ENCODE measurements at places on chromosomes 12 and 14.

DNA sequence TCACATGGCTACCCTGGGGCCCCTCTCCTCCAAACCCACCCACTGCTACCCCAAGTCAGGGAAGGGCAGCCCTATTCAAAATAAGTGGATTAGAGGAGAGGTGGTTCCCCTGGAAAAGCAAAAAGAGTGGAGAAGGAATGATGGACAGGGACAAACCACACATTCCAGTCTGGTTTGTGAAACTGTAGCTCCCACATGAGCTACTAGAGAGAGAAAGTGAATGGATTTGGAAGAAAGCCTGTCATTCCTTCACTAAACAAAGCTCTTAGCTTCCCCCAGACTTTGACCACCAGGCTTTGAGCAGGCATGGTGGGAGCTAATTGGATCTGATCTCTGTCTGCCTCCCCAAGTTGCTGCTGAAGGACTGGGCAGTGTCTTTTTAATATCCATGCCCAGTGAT is 28.0 kb downstream of the CCDC63 start:
- H3K27me3 ChIP-seq: no peaks in the 10 kb centered on the region
- DNase-seq: no peak
- H3K27ac ChIP-seq: no peak overlapping the region
- no peaks in the 10 kb centered on the region for H3K36me3 ChIP-seq
- H3K4me3 ChIP-seq: no peak overlapping the region

- H3K36me3 ChIP-seq: peaks cover 84% of the 10 kb centered on the region
- H3K4me3 ChIP-seq: no peak overlapping the region
- H3K27me3 ChIP-seq: no peaks in the 10 kb centered on the region
- H3K4me1 ChIP-seq: no peaks in the 10 kb centered on the region
Measured at GRCh38 chr12:109591041-109591440, 17.4 kb downstream of the MVK start.

GRCh38 chr14:74244115-74244514 is 4.9 kb downstream of the VSX2 start:
- no peak overlapping the region for H3K27ac ChIP-seq
- peaks cover 86% of the 10 kb centered on the region for H3K27me3 ChIP-seq
- no peak overlapping the region for H3K4me3 ChIP-seq
- no peak for DNase-seq

GRCh38 chr12:127664901-127665300 is 602.1 kb upstream of the TMEM132C start:
- H3K27me3 ChIP-seq: no peaks in the 10 kb centered on the region
- no peaks in the 10 kb centered on the region for H3K36me3 ChIP-seq
- no peak for DNase-seq
- no peak overlapping the region for H3K4me3 ChIP-seq

- no peak overlapping the region for H3K27ac ChIP-seq
- H3K4me1 ChIP-seq: no peaks in the 10 kb centered on the region
- no peaks in the 10 kb centered on the region for H3K36me3 ChIP-seq
- no peaks in the 10 kb centered on the region for H3K27me3 ChIP-seq
Measured at GRCh38 chr14:36900846-36901245, 239.2 kb downstream of the PAX9 start.

DNA sequence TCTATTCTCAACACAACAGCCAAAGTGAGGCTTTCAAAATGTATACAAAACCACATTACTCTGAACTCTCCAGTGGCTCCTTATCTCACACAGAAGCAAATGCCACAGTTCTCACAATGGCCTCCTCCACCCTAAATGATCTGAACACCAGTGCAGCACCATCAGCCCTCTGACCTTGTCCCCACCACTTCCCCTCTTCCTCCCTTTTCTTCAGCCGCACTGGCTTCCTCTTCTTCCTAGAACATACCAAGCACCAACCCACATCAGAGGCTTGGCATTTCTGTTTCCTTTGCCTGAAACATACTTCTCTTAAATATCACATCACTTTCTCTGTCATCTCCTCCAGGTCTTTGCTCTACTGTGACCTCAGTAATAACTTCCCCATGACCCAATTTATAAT is 66.3 kb downstream of the GPR135 start:
- no peaks in the 10 kb centered on the region for H3K4me1 ChIP-seq
- no peaks in the 10 kb centered on the region for H3K27me3 ChIP-seq
- H3K4me3 ChIP-seq: no peak overlapping the region
- H3K27ac ChIP-seq: no peak overlapping the region

DNA sequence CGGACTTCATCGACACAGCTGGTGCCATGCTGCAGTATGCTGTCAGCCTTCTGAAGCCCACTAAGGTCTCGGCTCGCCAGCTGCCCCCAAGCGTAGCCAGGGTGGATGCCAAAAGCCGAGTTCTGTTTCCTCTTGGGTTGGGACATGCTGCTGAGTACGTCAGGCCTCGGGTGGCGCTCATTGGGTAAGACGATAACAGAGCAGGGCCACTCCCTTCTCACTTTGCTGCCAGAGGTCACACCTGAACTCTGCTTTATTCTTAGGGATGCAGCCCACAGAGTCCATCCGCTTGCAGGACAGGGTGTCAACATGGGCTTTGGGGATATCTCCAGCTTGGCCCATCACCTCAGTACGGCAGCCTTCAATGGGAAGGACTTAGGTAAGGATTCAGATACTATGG is 11.1 kb downstream of the COQ6 start:
- H3K27ac ChIP-seq: no peak overlapping the region
- no peak for DNase-seq
- peaks cover 86% of the 10 kb centered on the region for H3K36me3 ChIP-seq
- no peaks in the 10 kb centered on the region for H3K4me1 ChIP-seq

GRCh38 chr12:88753066-88753465 is 172.8 kb upstream of the KITLG start:
- no peaks in the 10 kb centered on the region for H3K27me3 ChIP-seq
- H3K4me3 ChIP-seq: no peak overlapping the region
- no peaks in the 10 kb centered on the region for H3K4me1 ChIP-seq
- DNase-seq: no peak

DNA sequence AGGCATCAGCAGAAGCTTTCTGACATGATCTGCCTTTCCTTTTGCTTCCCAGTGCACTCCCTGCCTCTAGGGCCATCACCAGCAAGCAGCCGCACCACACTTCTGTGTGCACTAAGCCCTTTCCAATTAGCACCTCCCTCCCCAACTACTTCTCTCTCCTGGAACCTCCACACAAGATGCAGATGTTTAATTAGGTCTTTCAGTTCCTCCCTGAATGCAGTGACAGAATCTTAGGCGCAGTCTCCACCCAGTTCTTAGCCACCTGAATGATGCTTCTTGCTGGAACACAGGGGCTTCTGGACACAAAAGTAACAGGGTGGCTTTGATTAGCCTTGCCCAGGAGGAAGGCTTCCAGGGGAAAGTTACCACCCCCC is 32.9 kb downstream of the NIN start:
- DNase-seq: no peak
- no peak overlapping the region for H3K4me3 ChIP-seq
- no peak overlapping the region for H3K27ac ChIP-seq
